Articular chondrocyte of knee joint (primary cell): ENCODE measurements at places on chromosomes 13 and 19. TPM values are rescaled to one million over a fixed set of nuclear protein-coding genes. Genes with fewer than 3 reads are reported as not detected.

TPTE2 gene
- not detected in 2 replicates for total RNA-seq

RBM42 gene
- total RNA-seq = 38.3 and 41.6 TPM in 2 replicates

SPACA6 gene
- total RNA-seq = 3.8 and 7.1 TPM in 2 replicates

ZNF540 gene
- total RNA-seq = 1.2 and 1.4 TPM in 2 replicates

PLIN4 gene
- total RNA-seq = 0.11 and 0.13 TPM in 2 replicates

ZNF415 gene
- 10.1 and 18.5 TPM in 2 replicates for total RNA-seq
